Right ventricle myocardium superior (tissue), 1 donor: ENCODE measurements at places on chromosomes 6 and 20. TPM values are rescaled to one million over a fixed set of nuclear protein-coding genes. Genes with fewer than 3 reads are reported as not detected.

- DNase-seq = no peak
Measured at GRCh38 chr6:37960139-37960935, 140.8 kb downstream of the ZFAND3 start.

DNA sequence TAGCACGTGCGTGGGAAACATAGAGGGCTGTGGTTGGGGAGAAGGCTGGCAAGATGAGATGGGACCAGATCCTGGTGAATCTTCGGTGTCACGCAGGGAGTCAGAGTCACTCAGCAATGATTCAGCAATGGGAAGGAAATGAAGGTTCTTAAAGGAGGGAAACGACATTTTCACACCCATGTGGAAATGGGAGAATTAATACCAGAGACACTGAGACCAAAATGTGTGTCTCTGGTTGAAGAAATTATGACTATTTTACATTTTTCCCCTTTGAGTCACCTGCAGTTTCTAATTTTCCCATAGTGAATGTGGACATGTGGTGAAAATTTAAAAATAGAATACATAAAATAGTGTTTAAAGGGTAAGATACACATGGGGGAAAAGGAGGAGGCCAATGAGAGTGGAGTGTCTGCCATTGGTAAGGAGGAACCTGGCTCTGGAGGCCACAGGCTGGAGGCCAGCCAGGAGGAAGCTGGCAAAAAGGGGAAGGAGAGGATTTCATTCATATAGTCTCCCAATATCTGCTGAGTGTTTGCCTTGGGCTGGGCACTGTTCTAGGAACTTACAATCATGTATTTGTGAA is 17.5 kb downstream of the NRN1 start:
- peak; percentile 72 for DNase-seq

GRCh38 chr6:35876902-35877301 is 44.0 kb downstream of the SRPK1 start:
- DNase-seq = no peak

DNA sequence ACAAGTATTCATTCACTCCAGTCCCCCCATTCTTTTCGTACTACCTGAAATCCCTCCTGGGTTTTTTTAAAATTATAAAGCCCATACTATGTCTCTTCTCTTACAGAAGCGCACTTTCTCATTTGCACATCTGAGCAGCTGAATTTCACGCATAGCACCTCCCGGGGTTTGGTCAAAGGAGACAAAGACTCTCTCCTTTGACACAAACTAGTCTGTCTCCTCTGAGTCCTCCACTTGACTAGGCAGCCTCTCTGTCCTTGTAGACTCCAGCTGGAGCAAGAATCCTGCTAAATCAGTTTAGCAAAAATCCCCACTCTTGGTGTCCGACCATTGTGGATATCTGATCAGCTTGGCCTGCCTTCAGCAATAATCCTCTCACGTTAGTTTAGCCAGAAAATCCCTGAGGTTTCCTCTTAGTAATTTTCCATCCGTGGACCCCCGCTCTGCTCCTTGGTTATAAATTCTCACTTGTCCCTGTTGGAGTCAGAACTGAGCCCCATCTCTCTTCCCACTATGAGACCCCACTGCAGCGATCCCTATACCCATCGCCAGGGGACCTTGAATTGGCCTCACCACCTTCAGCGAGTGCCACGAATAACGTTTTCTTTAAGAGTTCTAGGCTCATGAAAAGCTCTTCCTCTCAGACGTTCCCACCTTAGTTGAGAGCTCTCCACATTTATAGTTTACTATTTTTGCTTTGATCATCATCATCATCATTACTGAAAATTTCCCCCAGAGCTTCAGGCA is 29.0 kb downstream of the PDYN start:
- DNase-seq = no peak

The ESR1 gene
- total RNA-seq = 1.2 TPM
